ENCODE measurements at places on chromosomes 3 and 15.

- DNase-seq = peak; percentile 57
Observed at GRCh38 chr15:44593042-44593736, 56.2 kb downstream of the EIF3J start.

GRCh38 chr3:112817797-112818196 lies 28.9 kb downstream of the CD200R1L start:
- DNase-seq = no peak

GRCh38 chr3:186525369-186526255 lies 18.6 kb downstream of the CRYGS start:
- no peak for DNase-seq

GRCh38 chr15:92665100-92665555 lies 9.6 kb upstream of the FAM174B start:
- no peak for DNase-seq

DNA sequence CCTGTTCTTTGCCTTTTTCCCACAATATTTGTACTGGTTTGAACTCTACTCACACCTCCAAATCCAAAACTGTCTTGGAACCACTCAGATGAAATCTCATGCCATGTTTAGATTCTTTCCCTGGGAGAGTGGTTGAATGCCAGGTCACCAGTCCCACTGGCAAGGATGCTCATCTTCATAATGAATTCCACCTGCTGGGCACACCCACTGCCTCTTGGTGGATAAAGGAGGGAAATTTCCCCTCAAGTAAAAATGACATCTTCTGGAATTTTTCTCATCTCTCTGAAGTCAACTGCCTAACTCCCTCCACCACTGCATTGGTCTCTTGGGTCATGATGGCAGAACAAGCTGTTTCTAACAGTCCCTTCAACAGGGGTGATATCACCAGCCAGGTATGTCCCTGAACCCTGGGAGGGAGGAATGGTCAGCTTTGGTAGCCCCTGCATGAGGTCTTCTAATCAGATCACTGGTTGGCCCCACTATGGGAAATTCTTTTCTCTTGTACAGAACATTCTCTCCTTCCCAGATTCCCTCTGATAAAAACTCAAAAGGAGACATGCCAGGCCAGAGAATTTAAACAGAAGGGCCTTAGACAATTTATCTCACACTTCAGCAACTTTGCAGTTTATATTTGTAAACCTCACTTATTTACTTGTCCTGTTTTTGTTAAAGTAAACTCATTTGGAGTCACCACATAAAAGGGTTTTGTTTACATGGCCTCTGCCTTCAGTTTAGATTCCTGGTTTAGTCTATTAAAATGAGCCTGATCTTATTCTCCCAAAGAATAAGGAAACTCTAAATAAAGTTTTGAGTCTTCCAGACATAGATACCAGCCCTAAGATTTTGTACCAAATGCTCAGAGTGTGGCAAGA lies 143.4 kb downstream of the WNT5A start:
- no peak for DNase-seq

GRCh38 chr15:42704492-42704926 lies 32.4 kb downstream of the CDAN1 start:
- DNase-seq = peak; percentile 73

DNA sequence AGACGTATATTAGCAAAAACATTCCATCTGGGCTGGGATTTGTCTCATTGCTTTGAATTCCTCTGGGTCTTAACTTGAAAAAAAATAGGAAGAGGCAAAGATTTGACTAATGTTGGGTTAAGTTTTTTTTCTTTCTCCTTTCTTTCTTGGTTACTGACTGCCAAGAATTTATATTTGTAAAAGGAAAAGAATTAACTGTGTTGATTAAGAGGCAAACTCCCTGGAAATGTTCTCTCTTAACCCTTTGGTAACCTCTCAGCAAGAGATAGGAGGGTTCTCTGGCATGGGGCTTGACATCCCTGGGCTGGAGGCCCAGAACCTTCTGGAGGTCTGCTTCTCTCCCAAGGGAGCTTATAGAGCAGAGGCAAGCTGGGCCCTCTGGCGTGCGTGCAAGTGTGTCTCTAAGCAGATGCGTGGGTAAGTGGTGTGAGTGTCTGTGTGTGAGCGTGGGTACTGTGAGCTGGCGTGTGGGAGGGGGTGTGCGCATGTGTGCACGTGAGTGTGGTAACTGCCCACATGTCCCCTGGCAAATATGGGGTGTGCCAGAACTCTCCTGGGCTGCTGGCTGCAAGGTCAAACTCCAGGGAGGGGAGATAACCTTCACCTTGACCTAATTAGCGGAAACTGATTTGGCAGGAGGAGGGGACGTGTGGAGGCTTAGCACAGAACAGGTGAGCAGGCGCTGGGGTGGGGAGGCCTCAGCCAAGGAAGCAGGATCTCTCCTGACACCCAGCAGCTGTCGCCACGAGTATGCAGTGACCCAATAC lies 49.4 kb upstream of the MAGEF1 start:
- no peak for DNase-seq

- DNase-seq = no peak
Observed at GRCh38 chr3:176814285-176814684, 383.0 kb downstream of the TBL1XR1 start.

GRCh38 chr3:177563792-177564191 lies 366.5 kb upstream of the TBL1XR1 start:
- DNase-seq = no peak

DNA sequence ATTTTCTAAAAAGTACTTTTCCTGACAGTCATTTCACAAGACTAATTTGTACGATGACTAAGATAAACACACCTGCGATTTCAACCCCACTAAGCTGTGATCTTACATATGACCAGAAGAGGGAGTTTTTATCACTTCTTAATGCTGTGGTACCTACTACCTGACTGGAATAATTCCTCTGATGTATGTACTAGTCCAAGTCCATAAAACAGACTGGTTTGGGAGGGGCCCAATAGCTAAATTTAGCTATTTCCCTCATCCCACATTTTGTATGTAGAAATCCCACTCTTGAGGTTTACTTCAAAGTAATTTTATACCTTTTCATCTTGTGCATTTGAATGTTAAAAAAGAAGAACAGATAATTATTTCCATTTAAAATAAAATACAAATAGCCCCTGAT lies 49.7 kb upstream of the SCAANT1 start:
- DNase-seq = peak; percentile 61

- no peak for DNase-seq
Observed at GRCh38 chr3:77407441-77407840, 367.5 kb downstream of the ROBO2 start.

DNA sequence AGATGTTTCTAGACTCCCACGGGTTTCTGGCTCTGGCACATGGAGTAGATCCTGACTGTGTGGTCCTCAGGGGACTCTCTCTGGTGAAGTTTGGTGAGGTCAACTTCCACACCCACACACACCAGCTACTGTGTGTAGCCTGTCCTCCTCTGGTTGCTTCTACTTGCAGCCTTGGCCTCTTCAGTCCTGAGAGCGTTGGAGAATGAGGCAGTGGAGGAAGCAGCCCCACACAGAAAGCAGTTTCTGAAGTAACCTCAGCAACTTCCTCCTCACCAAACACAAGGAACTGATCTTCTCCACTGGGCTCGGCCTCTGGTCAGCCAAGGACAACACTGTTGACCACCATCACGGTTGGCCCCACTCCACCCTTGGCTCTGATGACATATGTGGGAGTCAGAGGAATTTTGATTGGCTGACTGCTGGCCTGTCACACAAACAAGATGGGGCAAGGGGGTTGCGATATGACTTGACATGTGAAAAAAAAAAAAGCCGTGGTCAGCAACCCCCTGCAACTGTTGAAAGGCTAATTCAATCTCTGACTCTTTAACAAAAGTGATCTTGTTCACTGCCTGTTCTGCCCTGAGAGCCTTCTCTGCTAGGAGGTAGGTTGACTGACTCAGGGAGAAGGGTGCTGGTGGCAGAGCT lies 19.6 kb downstream of the CD86 start:
- DNase-seq = peak; percentile 51

GRCh38 chr3:64131725-64132469 lies 93.4 kb downstream of the PRICKLE2 start:
- DNase-seq = no peak

GRCh38 chr3:153894857-153895256 lies 226.3 kb upstream of the ARHGEF26 start:
- DNase-seq = no peak

DNA sequence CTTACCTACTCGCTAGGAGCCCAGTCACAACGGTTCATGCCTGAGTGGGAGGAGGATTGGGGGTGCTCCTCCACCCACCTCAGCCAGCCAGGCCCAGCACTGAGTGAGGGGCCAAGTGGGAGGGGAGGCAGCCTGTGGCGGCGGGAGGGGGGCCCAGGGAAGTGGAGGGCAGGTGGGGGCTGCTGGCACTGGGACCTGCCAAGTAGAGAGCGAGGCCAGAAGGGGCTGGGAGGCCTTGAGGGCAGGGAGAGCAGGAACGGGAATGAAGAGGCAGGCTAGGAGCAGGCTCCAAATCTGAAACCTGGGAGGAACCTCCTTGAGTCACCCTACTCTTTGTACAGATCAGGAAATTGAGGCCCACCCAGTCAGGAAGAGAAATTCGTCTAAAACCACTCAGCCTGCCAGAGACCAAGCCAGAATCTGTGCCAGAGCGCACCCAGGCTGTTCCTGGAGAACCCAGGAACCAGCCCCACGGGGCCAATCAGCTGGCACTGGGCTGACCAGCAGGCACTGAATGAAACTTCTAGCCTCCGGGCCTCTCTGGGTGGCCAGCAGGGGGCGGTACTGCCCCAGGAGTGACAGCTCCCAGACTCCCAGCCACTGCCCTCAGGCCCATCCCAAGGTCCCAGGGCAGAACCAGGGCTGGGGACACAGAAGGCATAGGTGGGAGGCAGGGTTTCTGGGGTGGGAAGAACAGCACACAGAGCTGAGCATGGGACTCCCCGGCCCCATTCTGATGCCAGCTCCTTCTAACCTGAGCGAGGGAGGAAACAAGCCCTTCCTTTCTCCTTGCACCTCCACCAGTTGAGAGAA lies 14.8 kb upstream of the CYP11A1 start:
- DNase-seq = peak; percentile 84

DNA sequence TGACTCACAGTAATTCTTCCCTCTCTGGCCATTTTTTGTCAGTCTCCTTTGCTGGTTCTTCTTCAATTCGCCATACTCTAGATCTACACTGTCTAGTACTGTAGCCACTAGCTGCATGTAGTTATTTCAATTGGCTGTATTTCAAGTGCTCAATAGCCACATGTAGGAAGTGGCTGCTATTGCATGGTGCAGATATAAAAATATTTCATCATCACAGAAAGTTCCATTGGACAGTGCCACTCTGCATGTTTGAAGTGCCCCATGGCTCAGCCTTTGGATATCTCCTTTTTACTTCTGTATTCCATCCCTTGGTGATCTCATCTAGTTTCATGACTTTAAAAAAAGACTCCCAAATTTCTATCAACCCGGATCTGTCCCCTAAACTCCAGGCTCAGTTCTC lies 22.1 kb downstream of the PPP2R3A start:
- no peak for DNase-seq

Data from B cell (primary cell).